ENCODE measurements at places on chromosomes 5 and 9.

DNA sequence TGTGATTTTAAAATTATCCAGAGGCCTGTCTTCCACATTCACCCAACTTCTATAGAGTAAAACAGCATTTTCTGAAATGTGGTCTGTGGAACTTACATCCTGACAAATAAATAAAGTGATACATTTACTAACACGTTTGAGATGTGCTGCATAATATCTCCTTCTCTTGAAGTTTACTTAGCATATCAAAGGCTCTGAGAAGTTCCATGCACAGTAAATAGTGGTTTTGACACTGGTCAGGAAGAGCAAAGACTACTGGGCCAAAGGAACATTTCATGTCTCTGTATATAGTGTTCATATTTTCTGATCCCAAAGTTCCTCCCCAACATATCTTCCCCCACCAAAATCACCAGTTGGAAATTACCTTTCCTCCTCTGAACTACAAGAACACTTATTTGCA, 30.5 kb upstream of the TARS1 start:
- no peak for DNase-seq

DNA sequence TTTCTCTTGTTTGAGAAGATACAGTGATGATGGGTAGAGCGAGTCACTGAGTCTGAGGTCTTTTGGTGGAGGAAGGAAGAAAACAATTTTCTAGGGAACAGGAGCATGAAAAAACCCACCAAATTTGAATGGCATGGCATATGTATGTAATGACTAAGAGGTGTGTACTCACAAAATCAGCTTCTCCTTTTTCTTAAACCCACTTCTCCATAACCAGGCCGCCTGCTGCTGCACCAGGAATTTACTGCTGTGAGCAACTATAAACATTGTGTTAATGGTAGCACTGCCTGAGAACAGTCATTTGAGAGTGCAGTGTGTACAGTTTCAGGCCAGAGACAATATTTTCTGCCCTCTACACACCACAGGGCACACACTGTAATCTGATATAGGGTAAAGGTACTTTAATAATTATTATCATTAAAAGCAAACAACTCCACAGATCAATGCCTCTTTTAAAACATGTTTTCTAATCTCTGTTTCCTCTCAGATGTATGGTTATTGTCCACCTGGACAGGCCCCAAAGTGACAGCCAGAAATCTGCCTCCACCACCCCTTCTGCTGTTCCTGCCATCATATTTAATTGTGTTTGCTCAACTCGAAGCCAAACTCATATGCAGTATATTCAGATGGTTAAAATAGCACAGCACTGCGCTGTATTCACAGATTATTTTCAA, 241.6 kb downstream of the KIAA0825 start:
- DNase-seq, result no peak

DNA sequence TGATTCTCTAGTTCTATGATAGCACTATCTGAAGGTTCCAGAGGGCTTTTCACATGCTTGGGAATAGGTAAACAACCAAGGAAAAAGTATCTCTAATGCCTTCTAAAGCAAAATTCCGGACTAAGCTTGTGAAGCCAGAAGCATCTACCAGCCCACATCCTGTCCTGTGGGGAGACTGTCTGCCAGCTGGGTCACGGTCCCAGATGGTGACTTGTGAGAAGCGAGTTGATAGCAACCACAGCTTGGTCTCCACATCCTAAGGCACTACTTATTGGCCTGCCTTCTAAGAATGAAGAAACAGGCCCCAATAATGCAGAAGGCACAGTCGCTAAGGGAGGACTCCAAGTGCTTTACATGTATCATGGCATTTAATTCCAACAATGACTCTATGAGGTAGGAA, 184.1 kb upstream of the ADRA1B start:
- no peak for DNase-seq

GRCh38 chr9:112112519-112112918, 62.6 kb downstream of the SUSD1 start:
- no peak for DNase-seq

DNA sequence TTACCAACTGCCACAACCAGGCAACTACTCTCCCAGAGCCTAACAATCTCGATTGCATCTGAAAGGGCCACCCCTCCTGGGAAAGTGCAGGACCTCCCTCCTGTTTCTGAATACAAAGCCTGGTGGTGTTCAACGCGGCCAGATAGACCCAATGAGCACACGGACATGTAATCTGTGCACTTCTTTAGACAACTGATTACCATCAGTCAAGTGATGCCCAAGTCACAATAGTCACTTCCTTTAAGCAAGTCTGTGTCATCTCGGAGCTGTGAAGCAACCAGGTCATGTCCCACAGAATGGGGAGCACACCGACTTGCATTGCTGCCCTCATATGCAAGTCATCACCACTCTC, 739 bp downstream of the C9orf72 start:
- DNase-seq, result no peak

GRCh38 chr9:131578021-131578420, 32.7 kb downstream of the PRRT1B start:
- no peak for DNase-seq

DNA sequence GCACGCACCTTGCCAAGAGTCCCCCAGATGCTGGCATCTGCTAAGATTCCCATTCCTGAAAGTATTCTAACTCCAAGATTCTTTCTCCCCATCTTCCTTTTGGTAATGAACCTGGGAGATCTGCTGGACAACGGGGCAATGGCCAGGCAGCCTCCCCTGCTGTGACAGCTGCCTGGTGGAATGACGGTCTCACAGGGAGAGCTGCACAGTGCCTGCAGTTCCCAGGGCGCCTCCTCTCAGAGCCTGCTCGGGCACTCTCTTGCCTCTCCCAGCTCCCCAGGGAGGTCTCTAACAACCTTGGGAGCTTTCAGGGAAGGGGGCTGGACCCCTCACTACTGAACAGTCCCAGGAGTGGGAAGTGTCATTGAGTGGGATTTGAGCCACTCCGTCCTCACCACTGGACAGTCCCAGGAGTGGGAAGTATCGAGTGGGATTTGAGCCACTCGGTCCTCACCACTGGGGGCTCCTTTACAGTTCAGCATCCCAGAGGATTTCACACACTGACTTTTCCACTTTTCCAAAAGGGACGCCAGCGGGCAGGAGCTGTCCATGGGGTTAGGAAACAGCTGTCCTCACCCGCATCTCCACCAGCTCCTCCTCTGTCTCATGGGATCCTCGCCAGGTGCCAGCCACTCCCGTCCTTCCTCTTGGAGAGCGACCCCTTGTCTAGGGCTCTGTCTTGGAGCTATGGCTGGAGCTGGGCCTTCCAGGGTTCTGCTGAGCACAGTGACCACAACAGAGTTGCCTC, 65.7 kb downstream of the ADAMTS2 start:
- DNase-seq, result no peak
